Mesenteric fat pad (tissue), 1 donor: ENCODE measurements at places on chromosomes 13 and 19. TPM values are rescaled to one million over a fixed set of nuclear protein-coding genes. Genes with fewer than 3 reads are reported as not detected.

The ICAM5 gene
- 1.2 TPM for total RNA-seq

The CGB1 gene
- not detected for total RNA-seq

The C1QTNF9 gene
- total RNA-seq, result 1.0 TPM

The F2RL3 gene
- total RNA-seq, result 33.9 TPM

The C19orf44 gene
- 3.2 TPM for total RNA-seq

The ZNF560 gene
- 0.16 TPM for total RNA-seq

The COX7A1 gene
- 273 TPM for total RNA-seq

The ZNF845 gene
- total RNA-seq, result 4.8 TPM

GRCh38 chr13:25281935-25282332 is 5.4 kb downstream of the MTMR6 start:
- no peak for DNase-seq

GRCh38 chr13:50355797-50356196 is 340.6 kb downstream of the KCNRG start:
- DNase-seq, result no peak

- DNase-seq, result no peak
Observed at GRCh38 chr19:30254789-30255188, 117.4 kb upstream of the ZNF536 start.

DNA sequence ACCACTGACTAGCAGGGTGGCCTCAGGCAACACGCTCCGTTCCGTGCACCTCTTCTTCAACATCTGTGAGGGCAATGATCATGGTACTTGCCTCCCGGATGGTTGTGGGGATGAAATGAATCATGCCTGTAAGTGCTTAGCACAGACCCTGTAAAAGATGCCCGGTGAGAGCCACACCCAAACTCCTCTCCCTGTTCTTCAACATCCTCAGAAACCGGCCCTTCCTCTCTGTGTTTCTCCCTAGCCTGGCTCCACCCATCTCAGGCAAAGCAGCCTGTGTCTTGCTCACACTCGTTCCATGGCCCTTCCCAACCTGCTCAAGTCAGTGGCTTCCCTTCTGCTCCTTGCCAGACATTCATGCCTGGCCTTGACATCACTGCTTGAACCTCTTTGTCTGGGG is 5.8 kb upstream of the DMKN start:
- no peak for DNase-seq

DNA sequence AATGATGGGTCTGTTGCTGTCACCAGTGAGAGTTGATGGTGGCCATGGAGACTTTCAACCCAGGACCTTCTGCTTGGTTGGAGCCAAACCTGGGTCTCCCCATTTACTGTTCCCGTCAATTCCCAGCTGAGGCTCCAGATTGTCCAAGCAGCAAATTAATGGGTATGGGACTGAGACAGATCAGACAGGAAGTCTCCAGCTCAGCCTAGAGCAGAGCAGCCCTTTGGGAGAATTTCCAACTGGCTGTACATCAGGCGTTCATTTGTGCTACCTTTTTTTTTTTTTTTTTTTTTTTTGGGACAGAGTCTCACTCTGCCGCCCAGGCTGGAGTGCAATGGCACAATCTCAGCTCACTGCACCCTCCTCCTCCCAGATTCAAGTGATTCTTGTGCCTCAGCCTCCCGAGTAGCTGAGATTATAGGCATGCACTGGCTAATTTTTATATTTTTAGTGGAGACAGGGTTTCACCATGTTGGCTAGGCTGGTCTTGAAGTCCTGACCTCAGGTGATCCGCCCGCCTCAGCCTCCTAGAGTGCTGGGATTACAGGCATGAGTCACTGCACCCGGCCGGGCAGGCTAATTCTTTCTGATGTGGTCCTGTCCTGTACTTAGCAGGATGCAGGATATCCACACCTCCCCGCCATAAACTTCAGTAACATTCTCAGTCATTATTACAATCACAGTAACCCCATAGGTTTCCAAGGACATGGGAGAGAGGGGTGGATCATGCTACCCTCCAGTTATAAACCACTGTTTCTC is 9.3 kb downstream of the MAP3K10 start:
- no peak for DNase-seq

DNA sequence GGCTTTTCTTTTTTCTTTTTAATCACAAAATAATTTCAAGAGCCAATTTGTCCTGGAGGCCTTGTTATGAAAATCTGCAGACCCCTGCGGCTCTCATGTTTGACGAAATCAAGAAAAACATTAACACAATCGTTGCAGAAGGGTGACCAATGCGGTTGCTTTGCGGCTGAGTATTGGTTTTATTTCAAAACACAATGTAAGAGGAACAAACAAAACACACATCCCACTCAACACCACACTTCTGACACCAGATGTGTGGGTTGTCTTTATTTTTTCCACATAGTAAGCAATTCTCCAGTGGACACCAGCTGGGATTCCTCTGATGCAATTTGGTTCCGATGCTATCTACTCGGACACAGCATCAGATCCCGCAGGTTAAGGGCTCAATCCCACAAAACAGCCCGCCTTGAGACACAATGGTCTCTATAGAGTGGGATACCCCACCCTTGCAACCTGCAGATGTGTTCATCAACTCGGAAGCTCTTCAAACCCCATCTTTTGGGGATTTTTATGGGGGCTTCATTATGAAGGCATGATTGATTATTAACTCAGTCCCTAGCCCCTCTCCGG is 21.9 kb upstream of the CCDC124 start:
- DNase-seq, result no peak

- no peak for DNase-seq
Observed at GRCh38 chr13:99505814-99506269, 4.6 kb downstream of the TM9SF2 start.

GRCh38 chr13:106233134-106233735 is 302.2 kb downstream of the EFNB2 start:
- no peak for DNase-seq

DNA sequence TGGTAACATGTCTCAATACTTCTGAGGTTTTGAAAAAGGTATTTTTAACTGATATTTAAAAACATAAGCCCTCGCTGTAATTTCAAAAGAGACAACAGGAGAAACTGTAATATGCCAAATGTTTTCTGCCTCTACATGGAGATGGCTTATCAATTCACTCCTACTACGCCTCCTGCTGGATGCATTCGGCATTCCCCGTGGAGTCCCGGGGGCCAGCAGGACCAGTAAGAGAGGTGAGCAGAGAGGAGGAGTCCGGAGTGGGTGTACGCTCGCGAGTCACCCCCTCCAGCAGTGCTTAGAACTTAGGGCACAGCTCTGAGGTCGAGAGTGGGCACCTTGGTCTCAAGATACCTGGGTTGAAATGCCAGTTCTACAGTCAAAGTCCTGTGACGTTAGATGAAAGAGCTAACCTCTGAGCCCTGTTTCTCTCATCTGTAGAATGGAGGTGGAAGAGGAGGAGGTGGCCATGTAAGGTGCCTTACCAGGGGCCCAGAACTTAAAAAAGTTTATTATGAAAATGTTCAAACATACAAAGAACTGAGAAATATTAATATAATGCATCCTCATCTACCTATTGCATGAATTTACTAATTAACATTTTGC is 110.2 kb downstream of the STK24 start:
- DNase-seq, result no peak

DNA sequence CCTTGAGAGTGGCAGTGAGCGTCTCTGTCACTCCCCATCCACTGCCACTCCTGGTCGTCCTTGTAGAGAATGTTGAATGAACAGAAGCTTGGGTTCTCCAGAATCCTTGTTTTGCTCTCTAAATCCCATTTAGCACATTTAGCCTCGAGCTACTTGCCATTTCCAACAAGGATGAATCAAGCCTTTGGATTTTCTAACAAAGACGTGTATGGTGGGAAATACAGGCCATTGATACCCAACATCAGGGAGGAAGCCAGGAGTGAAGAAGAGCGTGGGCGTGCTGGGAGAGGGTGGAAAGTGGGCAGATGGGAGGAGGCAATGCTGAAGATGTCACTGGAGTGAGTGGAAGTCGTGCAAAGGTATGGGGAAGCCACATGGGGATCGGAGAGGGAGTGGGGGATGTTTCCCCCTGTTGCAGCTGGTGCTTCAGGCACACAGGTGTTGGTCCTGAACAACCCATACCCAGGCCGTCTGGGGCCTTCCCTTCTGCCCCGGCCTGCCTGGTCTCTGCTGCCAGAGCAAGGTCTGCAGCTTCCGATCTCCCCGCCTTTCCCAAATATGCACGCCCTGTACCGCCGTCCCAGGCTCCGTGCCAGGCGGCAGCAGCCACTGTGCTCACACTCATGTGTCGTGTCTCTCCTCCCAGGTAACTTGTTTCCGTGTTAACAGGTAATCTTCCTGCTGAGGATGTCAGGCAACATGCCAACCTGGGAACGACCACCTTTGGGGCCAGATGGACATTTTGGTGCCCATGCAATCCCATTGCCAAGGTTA is 48.7 kb downstream of the ZIC5 start:
- no peak for DNase-seq

- no peak for DNase-seq
Observed at GRCh38 chr19:54142166-54142780, 4.7 kb downstream of the CNOT3 start.
